Subcutaneous adipose tissue (tissue), 4 donors: ENCODE measurements at places on chromosomes 2 and 18. TPM values are rescaled to one million over a fixed set of nuclear protein-coding genes. Genes with fewer than 3 reads are reported as not detected.

NDUFS1 gene
- 69.3 TPM for total RNA-seq

ZDBF2 gene
- total RNA-seq, result 8.1 TPM

TMEM178A gene
- 3.3 TPM for total RNA-seq

SLC39A10 gene
- total RNA-seq, result 20.5 TPM

SNED1 gene
- total RNA-seq, result 39.1 TPM

CHCHD5 gene
- 10.4 TPM for total RNA-seq

SULT1C2 gene
- 0.98 TPM for total RNA-seq

KCNG2 gene
- total RNA-seq, result not detected

OTOS gene
- total RNA-seq, result not detected

ALPP gene
- total RNA-seq, result not detected

FAM161A gene
- total RNA-seq, result 3.6 TPM

PPIL3 gene
- total RNA-seq, result 21.9 TPM

CDCA7 gene
- 0.85 TPM for total RNA-seq
